ENCODE measurements at places on chromosomes 5 and 9. TPM values are rescaled to one million over a fixed set of nuclear protein-coding genes. Genes with fewer than 3 reads are reported as not detected.

Gene ECM2
- 7.3 TPM for total RNA-seq

DNA sequence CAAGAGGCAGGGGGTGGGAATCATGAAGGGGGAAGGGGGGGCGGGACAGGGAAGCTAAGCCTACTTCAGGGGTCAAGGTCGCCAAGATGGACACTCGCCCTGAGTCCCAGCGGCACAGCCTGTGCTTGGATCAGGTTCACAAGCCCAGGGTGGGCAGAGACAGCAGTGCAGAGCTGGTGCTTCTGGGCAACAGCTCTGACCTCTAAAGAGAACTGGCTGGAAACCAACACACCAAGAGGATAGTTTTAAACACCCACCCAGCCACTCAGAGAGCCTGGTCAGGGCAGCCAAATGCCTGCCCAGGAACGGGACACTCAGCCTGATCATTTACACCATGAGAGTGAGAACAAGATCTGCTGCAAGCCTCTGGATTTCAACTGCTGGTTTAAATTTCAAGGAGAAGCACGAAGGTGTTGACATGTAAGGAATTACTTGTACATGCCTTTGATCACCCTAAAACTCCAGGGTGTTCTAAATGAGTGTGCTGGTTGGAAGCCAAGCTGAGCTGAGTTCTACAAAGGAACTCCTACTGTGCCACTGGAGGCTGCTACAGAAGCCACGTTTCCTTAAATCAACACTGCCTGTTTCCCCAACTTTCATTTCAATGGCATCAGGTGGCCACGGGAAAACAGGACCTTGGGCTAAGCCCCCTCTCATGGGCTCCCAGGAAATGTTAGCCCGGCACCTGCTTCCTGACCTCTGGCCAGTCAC, 91.5 kb downstream of the TTLL11 start:
- H3K36me3 ChIP-seq: no peaks in the 10 kb centered on the region
- H3K27ac ChIP-seq: peak overlapping the region; percentile 60
- peak; percentile 56 for DNase-seq
- H3K4me3 ChIP-seq: no peak overlapping the region
- H3K27me3 ChIP-seq: no peaks in the 10 kb centered on the region

- DNase-seq: no peak
- no peak overlapping the region for H3K27ac ChIP-seq
- no peak overlapping the region for H3K4me3 ChIP-seq
- H3K4me1 ChIP-seq: no peaks in the 10 kb centered on the region
Observed at GRCh38 chr9:96478829-96479371, 28.9 kb downstream of the HABP4 start.

DNA sequence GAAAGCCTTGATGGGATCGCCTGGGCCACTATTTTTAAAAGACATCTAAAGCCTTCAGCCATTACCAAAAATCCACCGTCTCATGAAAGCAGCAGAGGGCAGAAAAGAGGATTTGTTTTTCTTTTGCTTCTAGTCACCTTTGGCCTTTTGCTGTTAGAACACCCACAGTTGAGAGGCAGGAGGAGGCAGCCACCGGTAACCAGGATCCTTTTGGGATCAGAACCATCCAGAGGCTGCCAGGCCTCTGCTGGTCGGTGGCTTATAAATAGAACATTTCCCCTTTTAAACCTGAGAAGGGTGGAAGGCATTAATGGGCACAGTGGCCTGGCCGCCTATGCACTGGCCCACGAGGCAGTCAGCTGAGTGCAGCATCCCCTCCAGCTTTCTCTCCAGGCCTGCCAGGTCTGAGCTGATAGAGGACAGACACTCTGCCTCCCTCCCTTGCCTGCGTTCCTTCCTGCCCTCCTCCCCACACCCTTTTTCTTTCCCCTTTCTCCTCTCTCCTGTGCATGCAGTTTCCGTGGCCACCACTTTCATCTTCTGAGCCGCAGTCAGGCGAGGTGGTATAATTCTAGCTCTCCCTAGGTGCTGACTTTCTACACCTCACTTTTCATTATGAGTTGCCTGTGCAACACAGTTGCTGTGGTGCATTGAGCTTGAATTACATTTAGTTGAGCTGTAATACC, 253.4 kb downstream of the ARHGAP26 start:
- peak overlapping the region; percentile 73 for H3K27ac ChIP-seq
- DNase-seq: no peak
- no peaks in the 10 kb centered on the region for H3K27me3 ChIP-seq
- no peaks in the 10 kb centered on the region for H3K36me3 ChIP-seq

- no peak overlapping the region for H3K4me3 ChIP-seq
- no peaks in the 10 kb centered on the region for H3K27me3 ChIP-seq
- no peaks in the 10 kb centered on the region for H3K36me3 ChIP-seq
- H3K4me1 ChIP-seq: no peaks in the 10 kb centered on the region
- no peak overlapping the region for H3K27ac ChIP-seq
- DNase-seq: no peak
Observed at GRCh38 chr5:122192497-122193496, 63.5 kb downstream of the ZNF474 start.

- no peaks in the 10 kb centered on the region for H3K36me3 ChIP-seq
- peak overlapping the region; percentile 52 for H3K27ac ChIP-seq
- peaks cover 9% of the 10 kb centered on the region for H3K4me1 ChIP-seq
- DNase-seq: no peak
Observed at GRCh38 chr5:52837591-52838001, 49.9 kb downstream of the ITGA1 start.

DNA sequence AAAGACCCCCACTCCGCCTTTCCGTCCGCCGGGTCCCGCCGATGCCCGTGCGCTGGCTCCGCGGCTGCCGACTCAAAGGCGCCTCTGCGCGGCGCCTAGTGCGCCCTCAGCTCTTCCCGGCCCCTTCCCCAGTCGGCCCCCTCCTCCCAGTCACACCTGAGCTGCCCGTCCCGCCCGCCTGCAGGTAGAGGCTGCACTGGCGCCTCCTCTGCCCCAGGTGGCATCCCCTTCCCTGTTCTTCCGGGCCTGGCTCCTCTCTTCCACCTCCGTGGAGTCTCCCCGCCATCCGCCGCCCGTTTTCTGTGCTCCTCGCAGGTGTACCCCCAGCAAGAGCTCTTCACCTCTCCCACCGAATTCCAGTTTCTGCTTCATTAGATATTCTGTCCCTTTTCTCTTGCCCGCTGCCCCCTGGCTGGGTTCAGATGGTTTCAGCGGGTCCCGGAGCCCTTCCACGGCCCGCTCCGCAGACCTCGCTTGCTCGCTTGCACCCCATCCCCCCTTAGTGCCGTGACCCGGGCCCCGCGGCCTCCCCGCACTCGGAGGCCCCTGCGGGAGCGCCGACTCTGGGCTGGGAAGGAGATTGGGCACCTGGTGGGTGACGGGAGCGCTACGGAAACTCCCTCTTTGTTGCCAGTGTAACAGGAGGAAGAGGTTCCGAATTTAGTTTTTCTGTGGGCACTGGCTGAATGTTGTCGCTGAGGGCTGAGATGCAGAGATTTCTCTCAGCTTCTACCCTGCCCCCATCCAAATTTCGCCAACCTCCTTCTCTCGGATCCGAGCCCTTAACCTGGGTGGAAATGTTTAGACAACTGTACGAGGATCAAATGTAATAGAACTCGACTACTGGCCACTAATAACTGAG, 809 bp downstream of the SLC44A1 start:
- DNase-seq: no peak
- peak overlapping the region; percentile 89 for H3K4me3 ChIP-seq
- H3K27ac ChIP-seq: peak overlapping the region; percentile 85
- no peaks in the 10 kb centered on the region for H3K27me3 ChIP-seq

- no peak for DNase-seq
- no peaks in the 10 kb centered on the region for H3K36me3 ChIP-seq
- no peaks in the 10 kb centered on the region for H3K27me3 ChIP-seq
- no peak overlapping the region for H3K27ac ChIP-seq
- no peaks in the 10 kb centered on the region for H3K4me1 ChIP-seq
- no peak overlapping the region for H3K4me3 ChIP-seq
Observed at GRCh38 chr9:116337015-116337414, 183.4 kb downstream of the PAPPA start.
